ENCODE measurements at places on chromosomes 16 and 17.

DNA sequence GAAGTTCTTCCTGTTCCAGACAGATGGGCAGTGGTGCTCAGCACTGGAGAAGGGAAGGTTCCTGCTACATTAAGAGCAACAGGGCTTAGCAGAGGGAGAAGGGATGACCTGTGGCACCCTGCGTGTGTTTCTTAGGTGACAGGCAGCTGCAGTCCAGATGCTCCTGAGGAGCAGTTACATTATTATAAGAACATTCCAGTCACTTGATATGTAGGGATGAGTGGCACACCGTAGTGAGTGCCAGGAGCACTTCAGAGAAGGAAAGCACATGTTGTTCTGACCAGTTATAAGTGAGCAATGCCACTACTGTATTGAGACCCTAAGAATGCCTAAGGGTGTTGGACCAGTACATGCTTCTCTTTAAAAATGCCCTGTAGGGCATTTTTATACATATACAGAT is 39.9 kb upstream of the MRC2 start:
- no peak for DNase-seq

- DNase-seq = no peak
Observed at GRCh38 chr16:85473909-85474620, 139.1 kb upstream of the GSE1 start.

DNA sequence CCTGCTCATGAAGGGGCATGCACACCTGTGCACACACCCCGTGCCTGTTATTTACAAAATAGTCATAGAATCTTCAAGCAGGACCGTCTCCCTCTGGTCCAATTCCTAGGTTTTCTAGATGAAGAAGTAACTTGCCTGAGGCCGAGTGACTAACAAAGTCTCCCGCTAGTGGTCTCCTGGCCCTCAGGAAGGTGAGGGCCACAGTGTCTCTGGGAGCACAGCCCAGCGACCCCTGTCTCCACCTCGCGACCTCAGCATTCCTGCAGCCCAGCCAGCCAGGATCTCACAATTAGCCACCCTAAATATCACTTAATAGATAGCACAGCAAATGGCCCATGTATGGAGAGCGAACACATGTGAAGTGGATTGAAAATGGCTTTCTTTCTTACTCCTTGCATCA is 30.5 kb upstream of the CACNG1 start:
- no peak for DNase-seq

GRCh38 chr17:68346448-68346847 is 55.2 kb downstream of the ARSG start:
- peak; percentile 77 for DNase-seq

GRCh38 chr17:73013301-73013700 is 79.2 kb downstream of the SLC39A11 start:
- no peak for DNase-seq

DNA sequence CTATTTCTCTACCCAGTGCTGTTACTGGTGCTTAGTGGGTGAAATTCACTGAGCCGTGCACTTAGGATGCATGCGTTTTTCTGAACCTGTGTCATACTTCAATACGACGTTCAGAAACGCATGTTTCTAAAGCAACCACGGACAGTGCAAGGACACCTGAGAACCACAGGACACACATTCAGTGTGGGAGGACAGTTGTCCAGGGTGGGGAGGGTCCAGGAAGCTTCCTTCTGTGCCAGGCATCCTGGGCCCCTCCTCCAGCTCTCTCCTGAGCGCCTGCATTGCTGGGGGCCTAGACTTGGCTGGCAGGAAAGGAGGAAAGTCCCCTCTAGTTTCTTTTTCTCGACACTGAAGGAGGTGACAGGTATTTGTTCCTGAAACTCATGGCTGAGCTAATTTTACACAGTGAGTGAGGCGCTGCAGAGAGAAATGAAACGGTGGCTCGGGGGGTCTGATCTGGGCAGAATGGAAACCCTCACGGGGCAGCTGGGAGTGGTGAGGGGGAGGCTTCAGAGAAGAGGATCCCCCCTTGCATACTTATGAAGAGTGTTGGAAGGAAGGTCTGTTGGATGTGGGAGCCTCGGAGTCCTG is 89.9 kb downstream of the IRF8 start:
- DNase-seq = peak; percentile 23

GRCh38 chr16:4771646-4772045 is 4.7 kb upstream of the ZNF500 start:
- DNase-seq = no peak

DNA sequence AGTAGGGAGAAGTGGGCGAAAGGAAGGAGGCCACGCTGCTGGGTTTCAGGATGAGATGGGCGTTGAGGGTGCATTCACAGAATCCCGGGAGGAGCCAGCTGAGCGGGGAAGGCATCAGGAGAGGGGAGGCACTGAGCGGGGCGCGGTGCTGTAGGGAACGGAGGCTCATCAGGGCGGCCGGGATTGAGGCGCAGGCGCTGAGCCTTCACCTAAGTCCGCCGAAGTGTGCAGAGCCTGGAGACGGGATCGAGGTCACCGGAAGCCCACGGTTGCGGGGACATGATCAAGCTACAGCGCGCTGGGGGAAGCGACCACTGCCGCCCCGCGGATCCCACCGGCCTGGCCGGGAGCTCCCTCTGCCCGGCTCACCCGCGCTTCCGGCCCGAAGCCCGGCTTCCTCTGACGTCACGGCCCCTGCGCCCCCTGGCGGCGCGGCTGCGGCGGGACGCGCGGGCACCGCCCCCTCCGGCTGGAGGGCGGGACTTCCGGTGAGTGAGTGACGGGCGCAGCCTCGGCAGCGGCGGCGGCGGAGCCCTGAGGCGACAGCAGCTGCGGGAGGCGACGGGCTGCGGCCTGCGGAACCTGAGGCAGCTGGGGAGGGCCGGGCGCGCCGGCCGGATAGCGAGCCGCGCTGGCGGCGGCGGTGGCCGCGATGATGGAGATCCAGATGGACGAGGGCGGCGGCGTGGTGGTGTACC is at the start of gene MAPK8IP3:
Gene MAPK8IP3 (plus strand): TSS at position 508 of the 698 bp plus-strand sequence. CDS start 145 bp downstream, at position 653.
- DNase-seq = peak; percentile 91

GRCh38 chr17:48051706-48052486 is 3.7 kb downstream of the NFE2L1 start:
- no peak for DNase-seq

DNA sequence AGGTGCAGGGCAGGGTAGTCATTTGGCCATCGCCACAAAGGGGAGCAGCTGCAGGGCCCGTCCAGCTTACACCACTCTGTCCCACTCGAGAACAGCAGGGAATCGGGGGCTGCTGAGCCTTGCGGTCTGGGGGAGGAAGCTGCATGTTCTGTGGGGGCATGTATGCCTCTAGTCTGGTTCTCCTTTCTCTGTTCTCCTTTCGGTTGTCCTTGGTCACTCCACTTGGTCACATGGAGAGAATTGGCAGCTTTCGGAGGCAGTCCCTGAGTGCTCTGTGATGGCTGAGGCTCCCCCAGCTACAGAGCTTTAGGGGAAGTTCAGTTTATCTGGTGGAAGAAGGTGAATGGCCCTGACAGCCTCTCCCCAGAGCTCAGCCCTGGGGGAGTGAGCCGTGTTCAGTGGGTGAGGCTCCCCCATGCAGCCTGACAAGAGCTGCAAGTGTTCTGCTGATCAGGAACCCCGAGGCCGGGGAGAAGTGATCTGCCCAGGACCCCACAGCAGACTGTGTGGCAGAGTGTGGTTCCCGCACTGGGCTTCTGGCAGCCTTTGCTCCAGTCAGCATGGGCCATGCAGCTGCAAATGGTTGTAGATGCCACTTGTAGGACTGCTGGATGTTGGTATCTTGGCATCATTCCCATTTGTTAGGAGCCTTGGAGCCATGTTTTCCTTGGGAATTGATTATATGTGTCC is 22.3 kb upstream of the SMPD3 start:
- peak; percentile 67 for DNase-seq

GRCh38 chr17:79877041-79877440 is 37.8 kb upstream of the CBX4 start:
- no peak for DNase-seq

GRCh38 chr17:58410714-58411407 is 6.5 kb downstream of the RNF43 start:
- no peak for DNase-seq

GRCh38 chr17:46822388-46822921 is 4.0 kb upstream of the WNT3 start:
- peak; percentile 16 for DNase-seq

DNA sequence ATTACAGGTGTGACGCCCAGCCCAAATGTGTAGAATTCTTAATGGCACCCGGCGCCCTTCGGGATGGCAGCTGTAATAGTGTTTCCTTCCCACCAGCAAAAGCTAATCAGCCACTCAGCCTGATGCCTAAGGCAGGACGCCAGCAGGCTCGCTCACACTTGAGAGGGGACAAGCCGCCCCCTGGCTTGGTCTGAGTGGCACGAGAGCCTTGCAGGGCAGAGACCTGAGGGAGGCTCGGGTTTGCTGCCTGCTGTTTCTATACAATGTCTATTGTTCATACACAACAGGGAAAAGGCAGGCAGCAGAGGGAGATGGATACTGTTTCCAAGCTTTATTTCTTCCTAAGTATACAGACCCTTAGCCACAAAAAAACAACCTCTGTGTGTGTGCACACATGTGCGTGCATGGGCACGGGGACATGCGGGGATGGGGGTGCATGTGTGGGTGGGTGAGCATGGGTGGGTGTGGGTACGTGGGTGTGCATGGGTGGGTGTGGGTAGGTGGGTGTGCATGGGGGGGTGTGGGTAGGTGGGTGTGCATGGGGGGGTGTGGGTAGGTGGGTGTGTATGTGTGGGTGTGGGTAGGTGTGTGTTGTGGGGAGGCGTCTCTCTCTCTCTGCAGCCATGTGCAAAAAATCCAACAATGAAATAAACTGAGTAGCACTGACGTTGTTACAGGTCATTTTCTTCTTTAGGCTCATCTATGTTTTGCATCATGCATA is 10.0 kb downstream of the SLC38A8 start:
- DNase-seq = no peak

DNA sequence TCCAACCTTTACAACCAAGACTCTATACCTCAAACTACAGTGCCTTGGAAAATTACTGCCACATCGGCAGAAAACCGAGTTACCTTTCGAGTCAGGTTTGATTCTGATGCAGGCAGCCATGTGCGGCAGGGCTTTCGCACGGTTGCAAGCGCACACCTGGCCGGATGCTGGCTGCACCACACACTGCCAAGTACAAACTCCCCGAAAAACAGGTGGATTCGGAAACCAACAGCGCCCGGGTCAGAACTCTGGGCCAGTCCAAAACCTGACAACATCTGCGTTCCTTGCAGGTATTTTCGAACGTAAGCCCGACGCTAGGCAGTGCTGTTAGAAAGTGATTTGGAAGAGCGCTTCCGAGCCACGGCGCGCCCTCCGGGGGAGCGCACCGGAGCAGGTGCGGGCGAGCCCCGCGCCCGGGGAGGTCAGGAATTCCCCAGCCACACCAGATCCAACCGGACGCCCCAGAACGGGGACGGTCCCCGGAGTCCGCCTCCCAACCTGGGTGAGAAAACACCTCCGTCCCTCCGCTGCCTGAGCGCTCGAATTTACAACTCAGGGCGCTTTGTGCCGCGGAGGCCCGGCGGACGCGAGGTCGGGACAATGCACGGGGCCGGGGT is 1.2 kb downstream of the USP7 start:
- peak; percentile 73 for DNase-seq

- DNase-seq = no peak
Observed at GRCh38 chr16:57537581-57538234, 1.3 kb upstream of the CCDC102A start.

GRCh38 chr17:58686980-58687379 is 4.9 kb downstream of the TEX14 start:
- DNase-seq = no peak

GRCh38 chr17:28744104-28744971 is 527 bp downstream of the TRAF4 start:
- DNase-seq = peak; percentile 68

DNA sequence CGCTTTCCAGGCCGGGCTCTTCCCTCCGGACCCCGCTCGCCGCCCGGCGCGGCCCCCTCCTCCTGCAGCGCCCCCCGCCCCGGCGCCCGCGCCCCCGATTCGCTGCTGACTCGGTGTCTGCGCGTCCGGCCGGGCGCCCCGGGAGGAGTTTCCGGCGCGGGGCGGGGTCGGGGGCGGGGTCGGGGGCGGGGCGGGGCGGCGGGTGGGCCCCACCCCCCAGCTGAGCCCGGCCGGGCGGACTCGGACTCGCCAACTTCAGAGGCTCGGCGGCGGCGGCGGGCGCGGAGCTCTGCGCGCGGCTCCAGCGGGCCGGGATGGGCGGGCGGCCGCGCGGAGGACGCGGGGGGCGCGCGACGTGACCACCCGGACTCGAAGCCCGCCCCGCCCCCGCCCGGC is at the start of gene METRNL:
Gene METRNL (plus strand): TSS at position 258 of the 396 bp plus-strand sequence. CDS start 207 bp downstream, outside the sequence.
- DNase-seq = peak; percentile 69

GRCh38 chr17:37740915-37741314 is 3.9 kb downstream of the HNF1B start:
- no peak for DNase-seq

DNA sequence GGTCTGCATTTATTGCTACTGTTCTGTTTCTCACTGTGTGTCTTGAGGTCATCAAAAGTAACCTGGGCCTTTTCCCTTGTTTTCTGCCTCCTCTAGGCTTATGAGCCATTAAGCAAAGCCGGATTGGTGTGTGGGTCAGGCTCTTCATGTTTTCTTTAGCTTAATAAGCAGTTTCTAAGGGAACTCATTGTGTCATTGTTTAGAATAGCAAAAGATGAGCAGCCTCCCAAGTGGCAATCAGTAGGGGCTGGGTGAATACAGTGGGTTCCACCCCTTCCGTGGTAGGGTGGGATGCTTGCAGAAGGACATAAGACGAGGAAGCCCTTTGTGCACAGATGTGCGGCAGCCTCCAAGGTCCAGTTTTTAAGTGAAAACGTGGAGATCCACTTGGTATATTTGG is 34.5 kb downstream of the ABCC1 start:
- DNase-seq = no peak

- DNase-seq = no peak
Observed at GRCh38 chr16:56369202-56369601, 56.1 kb downstream of the AMFR start.

- DNase-seq = no peak
Observed at GRCh38 chr17:1961189-1961588, 63.9 kb downstream of the RTN4RL1 start.

GRCh38 chr17:29378500-29378899 is 11.7 kb upstream of the TAOK1 start:
- DNase-seq = no peak

DNA sequence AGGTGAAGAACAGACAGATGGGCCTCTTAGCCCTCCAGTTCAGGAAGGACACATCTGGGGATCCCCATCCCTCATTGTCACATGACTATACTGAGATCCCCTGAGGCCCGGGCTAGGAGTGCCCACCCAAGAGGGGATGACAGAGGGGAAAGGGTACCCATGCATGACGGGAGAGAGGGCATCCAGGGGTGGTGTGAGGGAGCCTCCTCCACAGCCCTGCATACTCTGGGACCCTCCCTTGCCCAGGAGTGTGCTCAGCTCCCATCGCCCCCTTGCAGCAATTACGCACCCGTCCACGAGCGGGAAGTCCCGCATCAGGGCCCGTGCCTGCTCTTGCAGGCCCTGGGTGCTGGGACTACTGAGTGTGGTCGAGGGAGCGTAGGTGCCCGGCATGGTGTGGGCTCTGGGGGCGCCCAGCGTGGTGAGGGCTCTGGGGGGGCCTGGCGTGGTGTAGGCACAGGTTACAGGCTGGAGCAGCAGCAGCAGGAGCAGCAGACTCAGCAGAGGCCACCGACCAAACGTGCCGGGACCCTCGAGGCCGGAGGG is 6.5 kb downstream of the DPEP2 start:
- no peak for DNase-seq

GRCh38 chr17:17860766-17861107 is 24.0 kb upstream of the SREBF1 start:
- DNase-seq = no peak

GRCh38 chr17:38559051-38559879 is 46.5 kb downstream of the SRCIN1 start:
- DNase-seq = peak; percentile 86

GRCh38 chr17:82003411-82004381 is 19.0 kb downstream of the CENPX start:
- no peak for DNase-seq

Measured in CD4-positive, alpha-beta T cell treated with Interferon gamma for 1 hour (primary cell).